Panc1 (cell line): ENCODE measurements at places on chromosomes 11 and 22. TPM values are rescaled to one million over a fixed set of nuclear protein-coding genes. Genes with fewer than 3 reads are reported as not detected.

The MALAT1 gene
- 13,645 TPM for total RNA-seq

The CFAP300 gene
- total RNA-seq = 6.4 TPM

The CECR2 gene
- total RNA-seq = 3.6 TPM

The MRGPRX3 gene
- not detected for total RNA-seq

The ZNRD2 gene
- total RNA-seq = 61.2 TPM

The FAM227A gene
- total RNA-seq = 2.4 TPM

The TUB gene
- total RNA-seq = 4.3 TPM

The SLC22A9 gene
- total RNA-seq = not detected

The LINC01488 gene
- not detected for total RNA-seq

The RBM14 gene
- total RNA-seq = 93.9 TPM

The KCNC1 gene
- 0.95 TPM for total RNA-seq

The ANGPTL5 gene
- total RNA-seq = not detected

The ART5 gene
- 12.8 TPM for total RNA-seq

The HEPHL1 gene
- not detected for total RNA-seq

The RFPL1 gene
- not detected for total RNA-seq

The OR2D2 gene
- total RNA-seq = 0.49 TPM

The LIF gene
- 34.4 TPM for total RNA-seq
